ENCODE measurements at places on chromosomes 2 and 18.

GRCh38 chr2:123826729-123827271, 198.3 kb upstream of the CNTNAP5 start:
- no peak for DNase-seq

DNA sequence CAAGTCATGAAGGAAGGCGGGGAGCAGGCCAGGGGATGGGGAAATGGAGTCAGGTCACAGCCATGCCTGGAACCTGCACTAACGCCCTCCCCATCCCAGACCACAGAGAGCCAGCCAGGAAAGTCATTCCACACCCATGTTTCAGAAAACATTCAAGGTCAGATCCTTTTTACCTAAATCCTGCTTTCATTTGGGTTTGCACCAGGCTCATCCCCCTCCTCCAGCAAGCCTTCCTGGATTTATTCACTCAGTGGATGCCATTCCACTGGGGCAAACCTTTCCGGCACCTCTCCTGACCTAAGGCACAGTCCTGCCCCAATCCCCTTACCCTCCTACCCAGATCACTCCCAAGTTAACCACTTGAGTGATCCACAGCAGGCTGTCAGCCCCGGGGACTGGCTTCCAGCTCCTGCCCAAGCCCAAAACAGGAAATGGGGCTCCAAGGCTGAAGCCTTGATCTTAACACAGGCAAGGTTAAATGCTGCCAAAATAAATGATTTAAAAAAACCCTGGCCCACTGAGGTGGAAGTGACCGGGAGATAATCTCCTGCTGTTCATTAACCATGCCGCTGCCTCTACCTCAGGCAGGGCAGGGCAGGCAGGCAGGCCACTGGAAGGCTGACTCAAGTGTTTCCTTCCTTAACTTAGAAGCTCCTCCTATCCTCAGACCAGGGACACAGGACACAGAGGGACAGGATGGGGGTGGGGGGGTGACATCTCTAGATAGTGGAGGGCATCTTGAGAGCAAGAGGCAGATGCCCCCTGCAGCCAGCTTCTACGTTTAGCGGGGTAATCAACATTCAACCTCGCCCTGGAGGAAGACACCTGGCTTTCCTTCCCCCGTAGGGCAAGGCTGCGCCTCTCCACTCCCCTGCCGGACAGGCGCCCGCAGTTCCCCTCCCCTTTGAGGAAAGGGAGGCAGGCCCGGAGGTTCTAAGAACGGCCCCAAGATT, 1.4 kb downstream of the RAB11FIP5 start:
- no peak for DNase-seq

- no peak for DNase-seq
Measured at GRCh38 chr18:58253871-58254270, 209.8 kb downstream of the NEDD4L start.

DNA sequence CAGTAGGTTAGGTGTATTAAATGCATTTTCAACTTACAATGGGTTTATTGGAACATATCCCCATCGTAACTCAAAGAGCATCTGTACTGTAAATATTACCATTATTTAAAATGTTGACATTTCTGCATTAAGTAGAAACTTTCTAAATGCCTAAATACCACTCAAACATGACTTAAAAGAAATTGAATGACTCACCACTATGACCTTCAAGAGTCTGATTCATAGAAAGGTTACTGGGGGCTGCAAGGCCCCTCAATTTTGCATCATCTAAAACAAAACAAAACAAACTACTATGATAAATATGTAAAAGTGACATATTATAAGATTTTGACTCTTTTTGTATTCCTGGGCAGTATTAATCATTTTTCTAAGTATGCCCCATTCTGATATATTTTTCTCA, 7.6 kb downstream of the WDR35 start:
- no peak for DNase-seq

DNA sequence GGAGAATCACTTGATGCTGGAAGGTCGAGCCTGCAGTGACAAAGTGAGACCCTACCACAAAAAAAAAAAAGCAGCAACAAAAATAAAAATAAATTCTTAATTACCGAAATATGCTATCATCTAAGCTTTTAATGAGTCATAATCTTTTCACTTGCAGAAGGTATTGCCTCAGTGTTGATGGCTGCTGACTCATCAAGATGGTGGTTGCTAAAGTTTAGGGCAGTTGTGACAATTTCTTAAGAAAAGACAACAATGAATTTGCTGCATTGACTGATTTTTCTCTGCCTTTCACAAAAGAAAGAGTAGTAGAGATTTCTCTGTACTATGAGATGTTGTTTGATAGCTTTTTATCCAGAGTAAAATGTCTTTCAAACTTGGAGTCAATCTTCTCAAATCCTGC, 1809.0 kb downstream of the SUCLG1 start:
- no peak for DNase-seq

DNA sequence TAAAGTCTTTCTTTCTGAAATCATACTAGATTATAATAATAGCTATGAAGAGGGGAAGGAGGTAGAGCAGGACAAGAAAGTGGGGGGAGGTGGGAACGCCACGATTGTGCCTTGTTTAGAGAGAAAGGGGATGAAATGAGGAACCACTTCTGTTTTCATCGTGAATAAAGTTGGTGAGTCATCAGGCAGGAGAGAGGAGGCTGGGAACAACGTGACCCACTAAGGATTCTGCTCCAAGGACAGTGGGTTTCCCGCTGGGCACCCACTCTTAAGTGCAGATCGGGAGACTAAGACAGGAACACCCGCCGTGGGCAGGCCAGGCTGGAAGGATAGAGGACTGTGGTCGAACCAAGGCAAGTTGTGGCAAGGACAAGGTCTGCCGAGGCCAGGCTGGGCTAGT, 158.2 kb downstream of the L3MBTL4 start:
- DNase-seq = no peak

DNA sequence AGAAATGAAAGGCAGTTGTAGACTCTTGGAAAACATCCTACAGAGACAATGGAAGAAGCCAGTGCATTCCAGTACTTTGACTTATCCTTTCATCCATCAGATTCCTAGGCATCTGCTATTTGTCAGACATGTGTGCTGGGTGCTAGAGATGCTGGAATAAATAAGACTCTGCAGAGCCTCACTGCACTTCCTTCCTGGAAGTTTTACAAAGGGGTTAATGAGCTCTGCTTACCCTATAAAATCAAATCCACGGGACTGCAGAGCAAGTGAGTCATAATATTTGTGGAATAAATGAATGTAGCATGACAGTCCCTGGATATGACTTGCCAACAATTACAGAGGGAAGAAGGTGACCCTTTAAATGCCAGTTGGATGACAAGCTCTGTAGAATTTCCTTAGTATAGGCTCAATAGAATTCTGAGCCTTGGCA, 52.7 kb upstream of the NPAS2 start:
- DNase-seq = no peak

DNA sequence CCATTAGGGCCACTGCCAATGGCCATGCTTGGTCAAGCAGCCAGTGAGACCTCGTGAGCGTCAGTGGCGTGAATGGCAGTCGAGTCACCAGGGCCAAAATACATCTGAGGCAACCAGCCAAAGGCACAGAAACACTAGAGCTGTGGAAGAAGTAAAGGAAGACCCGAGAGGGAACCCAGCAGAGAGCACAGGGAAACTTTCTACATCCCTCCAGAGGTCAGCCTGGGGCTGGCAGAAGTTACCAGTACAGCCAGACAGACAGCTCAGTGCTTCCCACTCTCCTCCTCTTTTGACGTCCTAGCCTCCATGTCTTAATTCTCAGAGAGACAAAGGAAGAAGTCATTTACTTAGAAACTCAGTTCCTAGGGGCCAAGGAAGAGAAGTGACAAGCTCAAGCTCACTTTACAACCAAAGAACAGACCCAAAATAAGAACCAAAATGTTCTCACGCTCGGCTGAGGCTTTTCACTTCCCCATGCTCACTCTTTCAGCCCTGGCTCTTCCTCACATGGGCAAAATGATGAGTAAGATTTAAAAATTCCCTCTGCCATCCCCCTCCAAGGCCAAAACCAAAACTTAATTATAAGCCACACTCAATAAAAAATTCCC, 8.7 kb downstream of the CYRIA start:
- peak; percentile 18 for DNase-seq

- no peak for DNase-seq
Measured at GRCh38 chr2:128941751-128942150, 623.1 kb upstream of the HS6ST1 start.

DNA sequence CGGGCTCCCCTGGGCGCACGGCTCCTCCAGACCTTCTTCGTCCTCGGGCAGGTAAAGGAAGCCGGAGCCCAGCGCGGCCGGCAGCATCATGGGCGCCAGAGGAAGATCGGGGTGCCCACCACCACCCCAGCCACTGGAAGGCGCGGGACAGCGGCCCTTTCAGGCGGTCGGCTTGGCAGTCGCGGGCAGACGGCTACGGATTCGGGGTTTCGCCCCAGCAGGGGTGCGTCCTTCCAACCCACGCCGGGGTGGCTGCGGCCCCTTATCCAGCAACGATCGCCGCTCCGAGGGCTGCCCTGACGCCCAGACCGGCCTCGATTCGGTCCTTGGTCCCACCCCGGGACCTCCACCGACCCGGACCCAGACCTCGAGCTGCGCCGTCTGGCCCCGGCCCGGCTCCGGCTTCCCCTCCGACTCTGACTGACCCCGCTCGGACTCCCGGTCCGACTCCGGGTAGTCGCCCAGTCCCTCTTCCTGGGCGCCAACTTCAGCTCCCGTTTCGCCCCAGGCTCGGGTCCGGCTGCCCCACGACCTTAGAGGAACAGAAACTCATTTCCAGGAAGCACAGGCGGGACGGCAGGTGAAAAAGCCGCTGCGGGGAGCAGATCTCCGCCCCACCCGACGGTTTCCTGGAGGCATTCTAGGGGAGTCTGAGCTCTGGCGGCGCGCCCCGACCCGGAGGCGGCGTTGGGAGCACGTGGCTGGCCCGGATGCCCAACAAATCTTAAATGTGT, 30.2 kb upstream of the SSB start:
- DNase-seq = peak; percentile 28

GRCh38 chr18:30862900-30863299, 179.6 kb downstream of the DSC3 start:
- DNase-seq = no peak

GRCh38 chr2:73685764-73686438, 43.7 kb upstream of the NAT8 start:
- no peak for DNase-seq

GRCh38 chr2:38496927-38497669, 105.6 kb downstream of the HNRNPLL start:
- no peak for DNase-seq

- no peak for DNase-seq
Measured at GRCh38 chr2:105919191-105919811, 174.6 kb downstream of the NCK2 start.

DNA sequence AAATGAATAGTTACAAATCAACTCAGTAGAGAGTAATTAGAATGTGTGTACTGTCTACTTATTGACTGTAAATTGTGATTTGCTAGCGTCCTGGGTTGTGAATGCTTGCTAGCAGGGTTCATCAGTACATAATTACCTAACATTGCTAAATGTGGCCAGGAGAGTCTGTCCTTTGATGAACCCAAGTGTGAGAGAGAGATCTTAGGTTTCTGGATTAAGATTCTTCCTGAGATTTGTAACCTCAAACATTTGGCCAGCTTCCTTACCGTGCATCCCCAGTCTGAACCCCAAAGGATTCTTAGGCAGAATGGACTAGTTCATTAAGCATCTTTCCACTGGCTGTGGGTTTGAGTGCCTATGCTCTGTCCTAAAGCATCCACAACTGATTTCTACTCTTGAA, 84.0 kb upstream of the ITPRID2 start:
- DNase-seq = no peak

DNA sequence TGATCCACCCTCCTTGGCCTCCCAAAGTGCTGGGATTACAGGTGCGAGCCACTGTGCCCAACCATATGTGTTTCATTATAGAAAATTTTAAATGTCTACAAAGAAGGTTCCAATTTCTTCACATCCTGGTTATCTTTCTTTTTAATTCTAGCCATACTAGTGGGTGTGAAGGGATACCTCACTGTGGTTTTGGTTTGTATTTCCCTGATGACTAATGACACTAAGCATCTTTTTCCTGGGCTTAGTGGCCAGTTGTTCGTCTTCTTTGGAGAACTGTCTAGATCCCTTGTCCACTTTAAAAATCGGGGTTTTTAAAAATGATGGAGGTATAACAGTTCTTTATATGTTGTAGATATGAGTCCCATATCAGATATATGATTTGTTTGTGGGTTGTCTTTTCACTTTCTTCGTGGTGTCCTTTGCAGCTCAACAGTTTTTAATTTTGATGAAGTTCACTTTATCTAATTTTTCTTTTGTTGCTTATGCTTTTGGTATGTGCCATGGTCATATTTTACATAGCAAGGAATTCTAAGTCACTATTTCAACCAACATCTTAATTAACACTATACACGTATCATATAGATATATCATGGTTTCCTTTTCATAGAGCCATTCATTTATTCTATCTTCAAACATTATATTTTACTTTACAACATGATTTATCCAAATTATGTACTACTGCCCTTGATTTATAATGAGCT, 135.0 kb upstream of the RIOK3 start:
- no peak for DNase-seq

- DNase-seq = no peak
Measured at GRCh38 chr2:6368281-6368680, 497.4 kb downstream of the CMPK2 start.

GRCh38 chr2:122999258-122999657, 1025.8 kb upstream of the CNTNAP5 start:
- no peak for DNase-seq

DNA sequence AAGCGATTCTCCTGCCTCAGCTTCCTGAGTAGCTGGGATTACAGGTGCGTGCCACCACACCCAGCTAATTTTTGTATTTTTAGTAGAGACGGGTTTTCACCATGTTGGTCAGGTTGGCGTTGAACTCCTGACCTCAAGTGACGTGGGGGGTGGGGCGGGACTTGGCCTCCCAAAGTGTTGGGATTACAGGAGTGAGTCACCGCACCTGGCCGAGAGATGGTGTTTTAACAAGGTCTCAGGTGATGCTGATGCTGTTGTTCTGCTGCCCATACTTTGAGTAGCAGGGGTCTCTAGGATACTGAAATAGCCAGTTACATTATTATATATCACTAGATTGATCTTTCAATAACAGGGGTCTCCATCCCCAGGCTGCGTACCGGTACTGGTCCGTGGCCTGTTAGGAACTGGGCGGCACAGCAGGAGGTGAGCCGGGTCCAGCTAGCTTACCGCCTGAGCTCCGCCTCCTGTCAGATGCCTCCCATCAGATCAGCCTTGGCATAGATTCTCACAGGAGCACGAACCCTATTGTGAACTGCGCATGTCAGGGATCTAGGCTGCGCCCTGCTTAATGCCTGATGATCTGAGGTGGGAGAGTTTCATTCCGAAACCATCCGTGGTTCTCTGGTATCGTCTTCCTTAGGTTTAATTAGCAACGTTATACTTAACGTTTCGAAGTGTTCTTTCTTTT, 48.3 kb upstream of the SLC38A11 start:
- DNase-seq = no peak

- DNase-seq = no peak
Measured at GRCh38 chr18:63099091-63099840, 220.3 kb downstream of the BCL2 start.

Data from CD4-positive, alpha-beta T cell treated with Interleukin-4 for 4 hours (primary cell).